ENCODE measurements at places on chromosomes 7 and 10.

DNA sequence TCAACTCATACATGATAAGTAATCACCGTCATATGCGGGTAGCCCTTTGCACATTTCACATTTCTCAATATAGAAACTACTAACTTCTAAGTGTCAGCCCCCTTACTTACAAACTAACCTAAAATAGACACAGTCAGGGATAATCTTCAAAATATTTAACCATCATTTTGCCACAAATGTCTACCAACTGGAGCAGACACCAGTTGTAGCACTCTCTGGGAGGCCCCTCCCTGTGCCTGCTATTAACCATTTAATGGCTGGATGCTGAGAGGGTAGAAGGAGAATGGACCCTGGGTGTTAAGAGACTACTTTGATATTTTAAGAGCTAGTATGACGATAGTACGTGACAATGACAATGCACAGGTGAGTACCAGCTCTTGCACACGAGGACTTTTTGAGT is 116.4 kb downstream of the SORBS1 start:
- DNase-seq: no peak

DNA sequence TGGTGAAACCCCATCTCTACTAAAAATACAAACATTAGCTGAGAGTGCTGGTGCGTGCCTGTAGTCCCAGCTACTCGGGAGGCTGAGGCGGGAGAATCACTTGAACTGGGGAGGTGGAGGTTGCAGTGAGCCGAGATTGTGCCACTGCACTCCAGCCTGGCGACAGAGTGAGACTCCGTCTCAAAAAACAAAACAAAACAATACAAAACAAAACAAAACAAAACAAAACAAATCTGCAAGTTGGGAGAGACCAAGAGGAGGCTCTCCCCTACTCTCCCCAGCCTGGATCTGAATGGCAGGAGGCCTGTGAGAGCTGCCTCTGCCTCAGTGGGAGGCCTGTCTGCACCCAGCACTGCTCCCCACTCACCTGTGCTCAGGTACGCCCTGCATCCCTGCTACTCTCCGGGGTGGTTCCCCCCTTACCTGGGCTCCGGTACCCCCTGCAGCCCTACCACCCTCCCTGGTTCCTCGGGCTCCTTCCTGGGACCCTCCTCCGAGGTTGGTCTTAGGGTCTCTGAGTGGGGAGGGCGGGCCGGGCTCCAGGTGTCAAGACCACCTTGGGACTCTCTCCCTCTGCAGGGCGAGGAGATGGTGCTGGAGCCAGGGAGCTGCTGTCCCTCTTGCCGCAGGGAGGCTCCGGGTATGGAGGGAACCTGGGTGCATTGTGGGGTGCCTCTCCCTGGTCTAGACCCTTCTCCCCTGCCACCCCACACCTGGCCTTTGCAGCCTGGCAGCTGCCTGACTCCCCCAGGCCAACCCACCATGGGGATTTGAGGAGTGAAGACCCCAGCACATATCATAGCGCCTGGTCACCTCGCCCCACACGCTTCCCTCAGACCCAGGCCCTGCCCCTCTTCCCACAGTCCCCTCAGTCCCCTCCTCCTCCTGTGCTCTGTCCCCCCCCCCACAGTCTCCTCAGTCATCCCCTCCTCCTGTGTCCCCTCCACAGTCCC is 9.5 kb upstream of the ZNF862 start:
- no peak for DNase-seq

DNA sequence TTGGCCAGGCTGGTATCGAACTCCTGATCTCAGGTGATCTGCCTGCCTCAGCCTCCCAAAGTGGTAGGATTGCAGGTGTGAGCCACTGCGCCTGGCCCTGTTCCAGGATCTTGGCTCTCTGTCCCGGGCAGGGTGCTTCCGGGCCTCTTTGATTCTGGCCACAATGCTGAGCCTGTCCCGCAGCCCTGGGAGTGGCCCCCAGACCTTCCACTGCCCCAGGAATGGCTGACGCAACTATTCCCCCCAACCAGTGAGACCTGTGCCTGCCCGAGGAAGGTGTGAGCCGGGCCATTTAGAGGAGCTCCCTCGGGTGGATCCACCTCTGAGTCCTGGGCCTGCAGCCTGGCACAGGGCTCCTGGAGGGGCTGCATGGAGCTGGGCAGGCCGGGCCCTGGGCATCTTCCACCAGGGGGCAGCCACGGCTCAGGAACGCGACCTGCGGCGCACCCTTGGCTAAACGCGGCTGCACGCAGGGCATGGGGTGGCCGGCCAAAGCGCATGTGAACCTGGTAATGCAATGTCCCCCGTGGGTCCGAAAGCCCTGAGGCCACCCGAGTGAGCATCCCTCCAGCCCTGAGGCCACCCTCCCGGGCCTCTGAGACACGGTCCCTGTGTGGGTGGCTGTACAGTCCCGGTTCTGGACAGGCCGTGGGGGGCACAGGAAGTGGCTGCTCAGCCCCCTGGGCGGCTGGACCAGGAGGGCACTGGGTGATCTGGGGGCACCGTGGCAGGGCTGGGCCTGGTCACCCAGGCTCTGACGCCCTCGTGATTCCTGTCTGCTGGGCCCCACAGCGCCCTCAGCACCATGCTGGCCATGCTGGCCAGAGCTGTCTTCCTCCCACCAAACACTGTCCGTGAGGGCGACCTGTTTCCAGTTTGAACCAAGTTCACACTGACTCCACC is 24.8 kb downstream of the GRIFIN start:
- DNase-seq: peak; percentile 79

GRCh38 chr10:60666221-60666620 is 112.1 kb upstream of the CDK1 start:
- DNase-seq: no peak

DNA sequence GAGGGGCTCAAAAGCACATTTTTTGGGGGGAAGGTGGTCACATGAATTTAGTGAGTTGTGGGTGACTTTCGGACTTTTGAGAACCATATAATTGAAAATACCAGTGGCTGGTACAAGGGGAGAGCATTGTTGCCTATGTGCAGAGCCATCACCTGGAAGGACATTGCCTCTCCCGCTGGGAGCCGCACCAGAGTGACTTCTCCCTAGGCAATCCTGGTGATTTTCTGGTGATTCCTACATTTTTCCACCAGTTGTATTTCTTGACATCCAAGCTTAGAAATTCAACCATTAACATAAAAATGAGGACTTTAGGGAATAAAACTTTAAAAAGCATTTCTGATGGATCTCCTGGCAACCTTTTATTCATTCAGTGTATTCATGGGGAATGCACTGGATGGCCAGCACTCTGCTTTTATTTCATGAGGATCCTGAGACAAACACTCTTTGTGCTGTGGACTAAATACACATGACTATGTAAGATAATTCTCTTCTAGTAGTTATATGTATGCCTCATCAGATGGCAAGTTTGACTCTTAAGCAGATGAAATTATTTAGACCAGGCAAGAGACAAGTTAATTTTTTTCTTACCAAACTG is 41.8 kb upstream of the MKI67 start:
- DNase-seq: no peak

- DNase-seq: no peak
These were observed 631.9 kb upstream of the ANKRD30A start for GRCh38 chr10:36493516-36493880.

DNA sequence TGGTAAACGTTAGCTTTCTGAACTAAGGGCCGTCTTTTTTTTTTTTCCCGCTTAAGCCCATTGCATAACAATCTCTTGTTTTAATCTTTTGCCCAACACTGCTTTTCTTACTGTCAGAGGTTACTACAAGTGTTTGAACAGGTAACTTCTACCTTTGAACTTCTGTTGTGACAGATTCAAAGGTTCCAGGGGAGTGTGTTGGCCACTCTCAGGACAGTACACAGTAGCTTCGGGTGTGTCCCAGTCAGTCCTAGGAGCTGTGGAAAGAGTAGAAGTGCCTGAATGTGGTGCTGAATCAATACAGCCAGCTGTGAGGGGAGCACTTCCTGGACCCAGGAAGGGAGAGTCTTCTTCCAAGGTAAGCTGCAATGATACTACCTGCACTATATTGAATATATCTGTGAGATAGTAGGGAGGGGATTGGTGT is at the start of gene ACSL5:
Gene ACSL5 (plus strand): TSS at position 205 of the 427 bp plus-strand sequence. CDS start 20,831 bp downstream, outside the sequence.
- no peak for DNase-seq

DNA sequence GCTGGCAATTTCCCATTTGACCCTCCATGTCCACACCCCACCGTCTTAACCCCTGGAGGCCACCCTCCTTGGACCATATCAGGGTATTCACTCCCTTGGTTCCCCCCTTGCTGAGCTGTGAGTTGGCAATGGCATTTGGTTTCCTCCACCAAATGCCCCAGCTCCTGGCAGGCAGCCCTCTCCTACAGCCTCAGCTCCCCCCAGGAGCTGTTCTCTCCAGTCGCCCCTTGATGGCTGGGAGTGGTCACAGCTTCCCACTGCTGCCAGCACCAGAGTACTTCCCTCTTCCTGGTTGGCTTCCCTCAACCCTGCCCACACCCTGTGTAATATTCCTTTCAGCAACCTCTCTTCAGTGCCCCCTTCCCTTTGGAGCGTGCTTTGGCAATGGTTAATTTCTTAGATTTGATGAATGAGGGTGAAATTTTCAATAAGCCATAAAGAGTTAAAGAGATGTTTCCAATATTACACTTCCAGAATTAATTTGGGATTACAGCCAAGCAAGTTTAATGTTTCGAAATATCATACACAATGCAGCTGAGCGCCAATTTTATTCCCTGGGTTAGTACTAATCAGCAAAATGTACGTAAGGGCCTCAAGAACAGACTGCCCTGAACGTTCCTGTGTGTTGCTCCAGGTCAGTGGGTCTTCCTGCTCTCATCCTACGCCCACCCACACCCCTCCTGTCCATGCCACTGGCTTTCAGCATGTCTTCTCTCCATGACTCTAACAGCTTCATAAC is 207.1 kb upstream of the NFE2L3 start:
- DNase-seq: no peak

DNA sequence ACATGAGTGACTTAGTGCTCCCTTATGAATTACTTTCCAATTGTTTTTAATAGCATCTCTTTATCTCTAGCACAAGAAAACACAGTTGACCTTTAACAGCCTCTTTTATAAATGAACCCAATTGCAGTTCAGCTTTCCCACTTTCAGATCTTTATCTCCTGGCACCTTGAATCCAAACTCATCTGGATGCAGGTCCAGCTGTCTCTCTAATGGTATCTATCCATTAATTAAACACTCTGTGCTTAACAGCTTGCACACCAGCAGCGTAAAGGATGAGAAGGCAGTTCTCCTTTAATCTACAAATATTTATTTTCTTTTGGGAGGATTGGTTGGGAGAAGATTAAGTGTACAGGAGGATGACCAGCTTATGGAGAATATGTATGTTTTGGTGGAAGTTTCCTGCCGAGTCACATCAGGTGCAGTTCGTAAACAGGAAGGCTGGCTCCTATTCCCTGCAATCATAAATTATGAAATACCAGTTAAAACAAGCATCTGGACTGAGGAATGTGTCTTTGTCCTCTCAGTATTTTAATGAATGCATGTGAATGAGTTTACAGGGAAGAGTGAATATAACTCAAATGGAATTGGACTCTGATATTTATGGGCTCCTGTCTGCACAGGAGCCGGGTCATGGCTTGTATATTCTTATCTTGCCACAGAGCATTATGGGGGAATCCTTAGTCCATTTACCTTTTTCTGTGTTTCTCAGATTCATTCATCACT is 232.7 kb downstream of the PHF14 start:
- DNase-seq: no peak

DNA sequence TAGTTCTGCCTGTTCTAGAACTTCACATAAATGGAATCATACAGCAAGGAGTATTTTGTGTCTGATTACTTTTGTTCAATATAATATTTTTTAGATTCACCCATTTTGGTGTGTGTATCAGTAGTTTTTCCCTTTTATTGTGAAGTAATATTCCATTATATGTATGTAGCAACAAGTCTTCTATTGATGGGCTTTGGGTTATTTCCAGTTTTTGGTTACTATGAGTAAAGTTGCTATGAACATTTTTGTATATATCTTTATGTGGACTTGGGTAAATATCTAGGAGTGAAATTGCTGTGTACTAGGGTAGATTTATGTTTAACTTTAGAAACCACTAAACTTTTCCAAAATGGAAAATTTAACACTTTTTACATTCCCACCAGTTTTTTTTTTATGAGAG is 35.7 kb downstream of the ADK start:
- DNase-seq: no peak

GRCh38 chr7:76198202-76198601 is 3.5 kb upstream of the SRRM3 start:
- no peak for DNase-seq

- DNase-seq: no peak
These were observed 20.5 kb upstream of the COL1A2 start for GRCh38 chr7:94374231-94374630.

- no peak for DNase-seq
These were observed 54.1 kb downstream of the PLPP4 start for GRCh38 chr10:120511165-120511564.

GRCh38 chr10:119669975-119670640 is 18.9 kb downstream of the BAG3 start:
- DNase-seq: no peak
